OCI-M1 (cell line): ENCODE measurements at places on chromosomes 7 and 10.

- DNase-seq = no peak
These were observed 176.1 kb downstream of the COBL start for GRCh38 chr7:51140199-51141164.

DNA sequence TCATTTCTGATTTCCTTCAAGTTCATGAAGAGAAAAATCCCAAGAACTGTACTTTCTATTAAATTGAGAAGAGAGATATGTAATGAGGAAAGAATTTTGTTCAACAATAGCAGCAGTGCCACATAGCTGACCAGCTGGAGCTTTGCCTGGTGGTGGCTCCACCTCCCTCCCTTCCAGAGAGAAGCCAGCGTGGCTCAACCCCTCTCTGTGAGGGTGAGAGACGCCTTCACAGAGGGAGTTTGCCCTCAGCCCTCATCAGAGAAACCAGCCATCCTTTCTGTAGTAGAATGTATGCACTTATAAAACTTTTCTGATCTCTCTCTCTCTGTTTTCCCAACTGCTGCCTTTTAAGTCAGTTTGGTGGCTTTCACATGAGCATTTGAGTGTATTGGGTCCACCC lies 20.5 kb upstream of the COL1A2 start:
- peak; percentile 60 for DNase-seq

- no peak for DNase-seq
These were observed 63.2 kb upstream of the BMPER start for GRCh38 chr7:33842150-33842549.

GRCh38 chr10:62093863-62094291 lies 174.8 kb downstream of the RTKN2 start:
- DNase-seq = no peak

DNA sequence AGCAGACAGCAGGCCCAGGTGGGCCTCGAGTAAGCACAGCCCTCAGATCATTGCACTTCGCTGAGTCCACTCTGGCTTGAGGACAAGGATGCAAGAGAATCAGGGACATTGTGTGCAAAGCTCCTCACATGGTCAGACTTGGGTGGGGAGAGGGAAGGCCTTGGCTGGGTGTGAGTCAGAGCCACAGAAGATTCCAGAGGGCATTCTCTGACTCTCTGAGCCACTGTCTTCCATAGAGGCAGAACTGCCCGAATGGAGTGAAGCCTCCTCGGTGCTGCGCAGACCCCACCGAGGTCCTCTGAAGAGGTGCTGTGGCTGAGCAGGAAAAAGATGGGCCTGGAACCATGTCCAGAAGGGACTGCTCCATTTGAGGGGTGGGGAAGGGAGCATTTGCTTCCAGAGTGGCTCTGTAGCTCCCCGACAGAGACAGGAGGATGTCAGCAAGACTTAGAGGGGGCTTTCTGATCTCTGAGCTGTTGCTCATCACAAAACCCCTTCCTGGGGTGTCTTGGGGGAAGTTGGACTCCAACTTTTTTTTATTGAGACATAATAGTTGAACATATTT lies 120.8 kb downstream of the PTPN20 start:
- DNase-seq = no peak

- no peak for DNase-seq
These were observed 98.9 kb downstream of the CARD11 start for GRCh38 chr7:2944739-2945138.

DNA sequence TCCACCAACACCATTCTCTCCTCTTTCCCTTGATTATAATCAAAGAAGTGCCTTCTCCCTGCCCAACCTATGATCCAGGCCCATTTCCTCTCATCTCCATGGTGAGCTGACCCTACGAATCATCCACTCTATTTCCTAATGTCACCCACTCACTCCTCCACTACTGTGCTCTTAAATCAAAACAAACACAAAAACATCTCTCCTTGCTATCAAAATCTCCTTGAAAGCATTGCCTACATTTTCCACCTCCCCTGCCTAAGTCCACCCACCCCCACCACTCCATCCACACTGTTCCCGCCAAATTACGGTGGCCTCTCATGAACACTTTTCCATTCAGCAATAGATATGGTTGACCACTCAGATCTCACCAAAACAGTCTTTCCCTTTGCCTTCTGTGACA lies 5.3 kb downstream of the DYDC1 start:
- no peak for DNase-seq

DNA sequence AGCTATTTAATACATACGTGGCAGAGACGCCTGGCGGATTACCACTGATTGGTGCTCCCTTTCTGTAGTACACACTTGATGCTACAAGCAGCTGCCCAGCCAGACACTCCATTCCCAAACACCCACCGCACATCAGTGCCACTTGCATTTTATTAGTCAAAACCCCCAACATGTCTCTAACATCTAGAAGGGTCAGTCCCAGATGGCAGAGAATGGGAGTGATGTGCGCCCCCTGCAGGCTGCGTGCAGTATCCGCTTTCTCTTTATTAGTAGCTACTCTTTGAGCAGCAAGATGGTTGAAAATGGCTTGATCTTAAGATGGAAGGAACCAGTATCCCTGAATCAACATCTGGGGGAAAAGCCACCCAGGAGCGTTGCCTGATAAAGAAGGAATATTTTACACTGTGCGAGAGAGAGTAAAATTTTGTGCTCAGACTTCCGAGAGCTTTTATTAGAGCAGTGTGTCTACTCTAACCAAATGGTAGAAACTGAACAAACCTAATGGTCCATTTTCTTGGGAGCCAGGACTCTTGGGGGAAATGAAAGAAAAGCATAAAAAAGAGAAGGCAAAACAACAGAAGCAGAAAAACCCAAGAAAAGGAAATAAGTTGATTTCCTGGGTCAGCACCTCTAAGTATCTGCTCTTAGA lies 78.3 kb downstream of the ST8SIA6 start:
- DNase-seq = peak; percentile 9

DNA sequence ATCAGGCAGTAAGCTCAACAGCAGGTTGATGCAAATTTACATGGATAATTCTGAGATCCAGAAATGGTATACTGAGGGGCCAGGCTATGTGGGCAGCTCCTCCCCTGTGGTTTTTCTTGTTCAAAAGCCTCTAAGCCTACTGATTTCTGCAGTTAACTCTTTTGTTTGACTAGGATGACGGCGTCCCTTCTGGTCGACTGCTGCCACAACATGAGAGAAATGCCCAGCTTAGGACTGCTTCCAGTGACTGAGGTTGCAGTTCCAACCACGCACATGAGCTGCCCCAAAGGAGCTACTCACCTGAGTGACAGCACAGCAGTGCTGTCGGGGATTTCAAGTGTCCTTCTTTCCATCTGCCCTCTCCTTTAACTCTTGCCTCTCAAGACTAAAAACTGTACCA lies 973.0 kb upstream of the GHITM start:
- DNase-seq = peak; percentile 33

GRCh38 chr10:25065761-25066476 lies 49.5 kb downstream of the THNSL1 start:
- no peak for DNase-seq

- no peak for DNase-seq
These were observed 19.0 kb upstream of the SLC26A4 start for GRCh38 chr7:107641676-107642075.

DNA sequence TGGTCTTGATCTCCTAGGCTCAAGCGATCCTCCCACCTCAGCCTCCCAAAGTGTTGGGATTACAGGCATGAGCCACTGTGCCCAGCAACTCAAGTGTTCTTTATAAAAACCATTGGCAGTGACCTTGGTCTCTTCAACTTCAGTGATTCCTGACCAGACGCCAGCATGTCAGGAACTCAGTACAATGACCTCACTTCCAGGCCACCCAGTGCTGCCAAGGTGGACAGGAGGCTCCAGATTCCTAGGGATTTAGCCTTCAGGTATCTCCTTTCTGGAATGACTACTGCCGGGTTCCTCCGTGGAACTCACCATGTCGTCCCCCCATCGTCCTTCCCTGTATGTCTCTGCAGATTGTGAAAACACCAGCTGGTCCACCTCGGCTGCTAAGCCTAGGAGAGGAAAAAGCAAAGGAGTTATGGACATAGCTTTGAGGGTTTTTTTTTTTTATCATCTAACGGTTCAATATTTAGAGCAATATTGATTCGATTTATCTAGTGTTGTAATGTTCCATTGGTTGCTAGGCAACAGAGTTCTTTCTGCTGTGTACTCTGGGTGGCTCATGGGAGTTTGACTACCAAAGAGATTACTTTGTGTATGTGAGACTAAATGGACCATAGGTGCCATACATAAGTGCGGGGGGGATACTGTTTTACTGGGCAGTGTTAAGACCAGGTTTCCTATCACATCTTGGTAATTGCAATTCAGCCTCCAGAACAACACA lies 425.8 kb upstream of the AUTS2 start:
- DNase-seq = no peak

DNA sequence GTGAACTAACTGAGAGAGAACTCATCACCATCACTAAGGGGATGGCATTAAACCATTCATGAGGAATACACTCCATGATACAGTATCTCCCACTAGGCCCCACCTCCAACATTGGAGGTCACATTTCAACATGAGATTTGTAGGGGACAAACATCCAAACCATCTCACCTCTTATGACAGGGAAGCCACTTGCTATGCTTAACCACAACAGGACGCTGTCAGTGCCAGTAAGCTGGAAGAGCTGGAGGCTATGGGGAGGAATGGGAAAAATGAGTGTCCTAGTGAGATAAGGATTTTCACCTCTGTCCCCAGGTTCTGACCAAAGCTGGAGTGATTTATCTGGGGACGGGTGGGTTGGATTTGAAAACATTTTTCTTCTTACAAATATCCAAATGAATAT lies 17.6 kb downstream of the PLCE1 start:
- DNase-seq = no peak

- no peak for DNase-seq
These were observed 225.2 kb upstream of the SH2B2 start for GRCh38 chr7:102061354-102061945.

DNA sequence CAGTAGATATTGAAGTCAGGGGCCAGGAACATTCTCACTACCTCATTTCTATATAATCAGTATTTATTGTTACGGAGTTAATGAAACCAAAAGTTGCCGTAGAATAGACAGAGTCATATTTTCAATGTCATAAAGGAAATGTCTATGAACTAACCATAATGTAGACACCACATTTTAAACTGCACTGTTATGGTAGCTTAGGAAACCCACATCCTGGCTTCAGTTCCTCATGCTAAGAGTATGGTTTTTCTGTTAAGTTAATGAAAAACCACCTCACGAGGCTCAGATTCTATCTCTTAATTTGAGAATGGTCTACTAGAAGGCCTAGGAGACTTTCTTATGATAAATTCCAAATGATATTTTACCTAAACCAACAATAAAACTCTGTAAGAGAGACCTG lies 166.5 kb downstream of the TMEM26 start:
- DNase-seq = peak; percentile 21

DNA sequence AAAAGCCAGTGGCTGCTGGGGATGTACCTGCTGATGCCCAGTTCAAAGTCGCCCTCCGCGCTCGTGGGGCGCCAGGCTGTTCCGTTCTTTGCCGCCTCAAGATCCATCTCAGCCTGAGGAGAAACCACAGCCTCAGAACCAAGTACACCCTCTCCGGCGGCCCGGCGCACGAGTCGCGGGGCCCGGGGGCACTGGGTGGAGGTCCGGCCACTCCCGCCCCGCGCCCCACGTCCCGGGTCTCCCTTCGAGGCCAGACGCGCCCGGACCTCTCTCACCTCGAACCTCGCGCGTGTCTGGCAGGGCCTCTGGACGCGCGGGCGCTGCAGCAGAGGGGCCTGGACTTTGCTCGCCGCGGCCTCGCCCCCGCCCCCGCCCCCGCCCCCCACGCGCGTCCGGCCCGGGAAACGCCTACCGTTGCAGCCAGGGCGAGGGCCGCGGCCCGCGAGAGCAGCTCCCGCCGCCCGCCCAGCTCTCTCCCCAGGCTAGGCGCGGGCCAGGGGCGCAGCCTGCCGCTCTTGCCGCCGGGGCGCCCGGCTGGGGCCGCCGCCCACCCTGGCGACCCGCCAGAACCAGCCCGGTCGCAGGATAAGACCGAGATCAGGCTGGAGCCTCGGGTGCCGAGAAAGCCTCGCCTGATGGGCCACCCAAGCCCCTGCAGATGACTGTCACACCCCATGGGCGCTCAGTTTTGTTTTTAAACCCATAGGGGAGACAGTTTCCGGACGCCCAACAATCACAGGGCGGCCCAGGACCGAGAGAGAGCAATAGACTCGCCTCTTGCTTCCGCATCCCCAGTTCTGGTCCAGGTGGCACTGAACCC lies at the start of gene ABCB4:
Gene ABCB4 (minus strand): TSS at position 322 of the 820 bp plus-strand sequence. CDS start 215 bp downstream, at position 107.
- DNase-seq = peak; percentile 45

- DNase-seq = no peak
These were observed 18.0 kb upstream of the INHBA start for GRCh38 chr7:41720886-41721285.

- DNase-seq = no peak
These were observed 43.4 kb downstream of the ADCYAP1R1 start for GRCh38 chr7:31095286-31096197.

GRCh38 chr7:125468855-125469174 lies 539.2 kb upstream of the POT1 start:
- no peak for DNase-seq

DNA sequence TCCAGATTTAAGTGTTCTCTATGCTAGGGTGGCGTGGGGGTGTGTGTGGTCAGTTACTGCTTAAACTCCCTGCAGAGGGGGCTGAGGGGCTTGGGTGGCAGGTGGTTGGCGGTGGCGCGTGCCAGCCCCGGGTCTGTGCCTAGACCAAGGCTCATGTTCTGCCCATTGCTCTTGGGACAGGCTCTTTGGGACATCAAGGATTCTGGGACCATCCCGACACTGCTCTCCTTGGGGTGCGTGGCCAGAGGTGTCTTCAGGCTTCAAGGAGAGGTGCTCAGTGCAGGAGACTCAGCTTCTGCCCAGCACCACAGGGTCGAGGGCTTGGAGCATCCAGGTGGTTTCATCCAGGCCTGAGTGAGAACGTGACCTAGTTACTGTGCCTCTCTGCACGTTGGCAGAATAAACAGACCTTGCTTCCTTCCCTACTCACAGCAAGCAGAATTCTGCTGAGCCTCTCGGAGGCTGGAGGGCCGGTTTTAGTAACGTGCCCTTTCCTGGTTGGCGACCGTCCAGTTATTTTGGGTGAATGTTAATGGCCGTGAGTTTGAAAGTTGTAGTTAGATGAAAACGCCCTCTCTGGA lies 39.9 kb downstream of the CAMK1D start:
- DNase-seq = no peak

GRCh38 chr10:360653-361052 lies 225.4 kb downstream of the ZMYND11 start:
- no peak for DNase-seq

DNA sequence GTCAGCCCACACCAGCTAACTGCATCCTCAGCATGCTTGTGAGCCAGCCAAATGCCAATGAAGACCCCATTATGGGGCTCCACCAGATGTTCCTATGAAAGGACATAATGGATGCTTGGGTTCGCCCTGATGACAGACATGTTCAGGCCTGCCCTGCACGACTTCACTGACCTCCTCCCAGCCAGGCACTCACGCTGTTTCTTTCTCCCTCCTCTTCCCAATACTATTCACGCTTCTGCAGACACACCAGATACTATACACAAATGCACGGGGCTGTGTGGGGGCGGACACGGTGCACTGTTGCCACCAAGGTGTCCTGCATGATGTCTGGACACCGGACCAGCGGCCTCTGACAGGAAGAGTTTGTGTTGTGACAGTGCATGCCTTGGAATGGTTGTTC lies 284.2 kb downstream of the PRPF18 start:
- DNase-seq = no peak
